Sigmoid colon (tissue), 7 donors: ENCODE measurements at places on chromosomes 5 and 9. TPM values are rescaled to one million over a fixed set of nuclear protein-coding genes. Genes with fewer than 3 reads are reported as not detected.

DNA sequence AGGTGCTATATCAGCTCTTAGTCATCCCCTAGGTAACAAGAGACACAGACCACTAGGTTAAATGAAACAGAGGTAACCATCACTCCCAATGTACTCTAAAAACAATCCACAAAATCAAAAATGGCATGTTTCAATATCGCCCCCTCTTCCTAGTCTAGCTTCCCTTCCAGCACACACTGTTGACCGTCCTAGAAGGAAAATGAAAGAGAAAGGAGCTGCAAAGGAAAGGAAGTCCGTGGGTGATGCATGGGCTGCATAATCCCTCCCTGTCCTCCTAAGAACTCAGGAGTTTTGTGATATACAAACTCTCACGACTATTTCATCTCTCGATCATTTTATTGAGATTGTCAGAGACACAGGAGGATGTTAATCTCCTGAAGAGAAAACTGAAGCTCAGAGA is 101.6 kb downstream of the RFK start:
- DNase-seq, result no peak
- H3K36me3 ChIP-seq, result no peaks in the 10 kb centered on the region
- H3K4me3 ChIP-seq, result no peak overlapping the region
- H3K27me3 ChIP-seq, result no peaks in the 10 kb centered on the region

GRCh38 chr9:73024601-73025034 is 71.8 kb upstream of the ALDH1A1 start:
- H3K27me3 ChIP-seq, result no peaks in the 10 kb centered on the region
- H3K4me1 ChIP-seq, result peaks cover 13% of the 10 kb centered on the region

DNA sequence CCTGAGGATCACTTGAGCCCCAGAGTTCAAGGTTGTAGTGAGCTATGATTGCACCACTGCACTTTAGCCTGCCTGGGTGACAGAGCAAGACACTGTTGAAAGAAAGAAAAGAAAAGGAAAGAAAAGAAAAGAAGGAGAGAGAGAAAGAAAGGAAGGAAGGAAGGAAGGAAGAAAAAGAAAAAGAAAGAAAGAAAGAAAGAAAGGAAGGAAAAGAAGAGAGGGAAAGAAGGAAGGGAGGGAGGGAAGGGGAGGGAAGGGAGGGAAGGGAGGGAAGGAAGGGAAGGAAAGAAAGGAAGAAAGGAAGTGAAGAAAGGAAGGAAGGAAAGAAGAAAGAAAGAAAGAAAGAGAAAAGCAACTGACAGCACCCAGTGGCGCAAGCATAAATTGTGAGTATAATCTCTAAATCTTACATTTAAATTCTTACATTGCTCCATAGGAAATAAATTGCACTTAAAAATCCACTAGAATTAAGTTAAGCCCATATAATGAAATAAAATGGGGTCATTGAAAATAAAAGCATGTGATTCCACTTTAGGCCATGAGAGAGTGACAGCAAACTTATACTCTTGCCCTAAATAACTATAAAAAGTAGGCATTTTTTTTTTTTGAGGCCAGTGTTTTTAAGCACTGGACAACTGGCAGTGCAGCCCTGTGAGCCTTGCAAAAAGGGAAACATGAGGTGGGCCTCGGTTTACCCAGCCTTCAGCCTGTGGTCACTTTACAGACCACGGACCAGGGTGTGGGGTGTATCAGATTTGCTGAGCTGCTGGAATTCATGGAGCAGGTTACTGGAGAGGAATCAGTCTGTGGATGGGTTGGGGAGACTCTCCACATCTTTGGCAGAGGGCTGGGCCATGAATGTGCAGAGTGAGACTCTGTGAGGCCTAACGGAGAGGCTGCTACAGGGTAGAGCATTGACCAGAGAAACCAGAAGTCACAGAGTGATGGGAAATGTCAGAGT is 175.5 kb downstream of the TTLL11 start:
- no peak overlapping the region for H3K27ac ChIP-seq
- H3K4me1 ChIP-seq, result no peaks in the 10 kb centered on the region
- H3K4me3 ChIP-seq, result no peak overlapping the region
- H3K36me3 ChIP-seq, result no peaks in the 10 kb centered on the region

DNA sequence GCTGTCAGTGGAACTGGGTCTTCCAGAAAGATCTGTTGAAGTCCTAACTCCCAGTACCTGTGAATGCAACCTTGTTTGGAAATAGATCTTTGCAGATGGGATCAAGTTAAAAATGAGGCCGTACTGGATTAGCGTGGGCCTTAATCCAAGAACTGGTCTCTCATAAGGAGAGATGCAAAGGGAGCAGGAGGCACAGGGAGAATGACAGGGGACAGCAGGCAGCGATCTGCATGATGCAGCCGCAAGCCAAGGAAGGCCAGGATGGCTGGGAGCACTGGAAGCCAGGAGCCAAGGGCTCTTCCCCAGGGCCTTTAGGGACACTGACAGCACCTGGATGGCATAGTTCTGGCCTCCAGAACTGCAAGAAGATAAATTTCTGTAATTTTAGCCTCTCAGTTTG is 114.4 kb downstream of the ICE1 start:
- H3K4me1 ChIP-seq, result no peaks in the 10 kb centered on the region
- no peak overlapping the region for H3K27ac ChIP-seq
- H3K27me3 ChIP-seq, result no peaks in the 10 kb centered on the region

- peak; percentile 71 for DNase-seq
- no peak overlapping the region for H3K27ac ChIP-seq
- H3K27me3 ChIP-seq, result no peaks in the 10 kb centered on the region
- H3K36me3 ChIP-seq, result peaks cover 5% of the 10 kb centered on the region
- H3K4me1 ChIP-seq, result no peaks in the 10 kb centered on the region
Measured at GRCh38 chr9:112863214-112863613, 27.5 kb downstream of the SLC46A2 start.

DNA sequence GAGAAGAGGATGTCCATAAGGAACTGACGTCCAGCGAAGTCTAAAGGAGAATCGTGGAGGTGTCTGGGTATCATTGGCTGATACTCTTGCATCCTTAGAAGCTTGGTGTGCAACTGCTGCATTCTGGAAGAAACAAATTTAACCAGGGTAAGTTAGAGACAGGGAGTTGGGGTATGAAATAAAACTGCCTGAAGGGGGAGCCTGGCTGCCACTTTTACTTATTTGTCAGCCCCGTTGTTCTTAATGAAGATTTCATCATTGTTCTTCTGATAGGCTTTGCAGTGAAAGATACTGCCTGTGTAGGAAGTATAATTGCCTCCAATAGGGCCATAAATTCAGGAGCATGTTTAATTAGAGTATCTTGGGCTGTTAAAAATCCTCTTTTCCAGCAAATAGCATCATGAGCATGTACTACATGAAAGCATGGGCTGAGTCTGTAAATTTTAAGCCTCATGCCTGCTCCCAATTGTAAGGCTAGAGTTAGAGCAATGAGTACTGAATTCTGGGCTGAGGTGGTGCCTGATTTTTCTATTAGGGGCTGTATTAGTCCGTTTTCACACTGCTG is 1264.5 kb upstream of the ACO1 start:
- no peaks in the 10 kb centered on the region for H3K27me3 ChIP-seq
- no peaks in the 10 kb centered on the region for H3K36me3 ChIP-seq
- H3K27ac ChIP-seq, result no peak overlapping the region
- H3K4me1 ChIP-seq, result no peaks in the 10 kb centered on the region
- H3K4me3 ChIP-seq, result no peak overlapping the region

PCDHGB1 gene
- 5.0 TPM for total RNA-seq

DNA sequence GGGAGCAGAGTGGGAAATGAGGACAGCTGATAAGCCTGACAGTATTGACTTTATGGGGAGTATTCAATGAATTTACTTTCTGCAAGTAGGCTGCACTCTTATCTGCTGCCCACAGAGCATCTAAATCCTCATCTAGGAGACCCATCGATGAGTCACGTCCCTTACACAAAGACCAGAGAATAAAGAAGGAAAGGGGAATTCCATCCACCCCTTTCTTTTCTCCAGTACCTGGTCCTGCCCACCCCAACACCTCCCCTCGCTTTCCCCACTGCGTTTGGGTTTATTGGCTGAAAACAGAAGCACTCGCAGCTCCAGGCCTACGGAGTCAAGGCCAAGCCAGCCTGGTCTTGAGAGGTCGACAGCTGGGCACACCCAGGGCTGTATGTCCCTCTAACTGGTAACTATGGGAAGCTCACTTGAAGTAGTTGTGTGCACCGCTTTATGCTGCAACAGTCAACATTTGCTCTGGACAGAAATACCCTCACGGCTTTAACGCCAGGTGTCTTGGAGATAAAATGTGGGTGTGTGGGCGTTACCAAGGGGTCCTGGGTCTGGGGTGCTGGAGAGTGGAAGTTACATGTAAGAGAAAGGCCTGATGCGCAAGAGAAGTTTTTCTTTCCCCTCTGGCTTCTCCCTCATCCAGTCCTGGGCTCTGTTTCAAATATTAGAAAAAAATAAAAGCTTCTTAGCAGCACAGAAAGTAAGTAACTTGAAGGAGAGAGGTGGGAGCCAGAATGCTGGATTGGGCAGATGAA is 14.5 kb upstream of the TAL2 start:
- H3K4me1 ChIP-seq, result no peaks in the 10 kb centered on the region
- no peaks in the 10 kb centered on the region for H3K36me3 ChIP-seq
- H3K27ac ChIP-seq, result no peak overlapping the region
- H3K4me3 ChIP-seq, result no peak overlapping the region
- H3K27me3 ChIP-seq, result no peaks in the 10 kb centered on the region
- DNase-seq, result no peak

- H3K36me3 ChIP-seq, result no peaks in the 10 kb centered on the region
- no peaks in the 10 kb centered on the region for H3K4me1 ChIP-seq
- DNase-seq, result no peak
- no peaks in the 10 kb centered on the region for H3K27me3 ChIP-seq
Measured at GRCh38 chr5:97951139-97951538, 768.1 kb upstream of the RIOK2 start.

- no peaks in the 10 kb centered on the region for H3K4me1 ChIP-seq
- no peak for DNase-seq
- H3K27me3 ChIP-seq, result no peaks in the 10 kb centered on the region
- H3K27ac ChIP-seq, result no peak overlapping the region
Measured at GRCh38 chr9:10268531-10269485, 344.0 kb downstream of the PTPRD start.

LCP2 gene
- 10.2 TPM for total RNA-seq

- H3K27me3 ChIP-seq, result no peaks in the 10 kb centered on the region
- H3K4me3 ChIP-seq, result no peak overlapping the region
- DNase-seq, result peak; percentile 98
- H3K4me1 ChIP-seq, result no peaks in the 10 kb centered on the region
Measured at GRCh38 chr5:41193456-41194205, 19.7 kb downstream of the C6 start.
